COR-L47 (cell line): ENCODE measurements at places on chromosomes 7 and 10.
A peak's percentile ranks its signal among the peaks of the same experiment; 100 is the strongest.

DNA sequence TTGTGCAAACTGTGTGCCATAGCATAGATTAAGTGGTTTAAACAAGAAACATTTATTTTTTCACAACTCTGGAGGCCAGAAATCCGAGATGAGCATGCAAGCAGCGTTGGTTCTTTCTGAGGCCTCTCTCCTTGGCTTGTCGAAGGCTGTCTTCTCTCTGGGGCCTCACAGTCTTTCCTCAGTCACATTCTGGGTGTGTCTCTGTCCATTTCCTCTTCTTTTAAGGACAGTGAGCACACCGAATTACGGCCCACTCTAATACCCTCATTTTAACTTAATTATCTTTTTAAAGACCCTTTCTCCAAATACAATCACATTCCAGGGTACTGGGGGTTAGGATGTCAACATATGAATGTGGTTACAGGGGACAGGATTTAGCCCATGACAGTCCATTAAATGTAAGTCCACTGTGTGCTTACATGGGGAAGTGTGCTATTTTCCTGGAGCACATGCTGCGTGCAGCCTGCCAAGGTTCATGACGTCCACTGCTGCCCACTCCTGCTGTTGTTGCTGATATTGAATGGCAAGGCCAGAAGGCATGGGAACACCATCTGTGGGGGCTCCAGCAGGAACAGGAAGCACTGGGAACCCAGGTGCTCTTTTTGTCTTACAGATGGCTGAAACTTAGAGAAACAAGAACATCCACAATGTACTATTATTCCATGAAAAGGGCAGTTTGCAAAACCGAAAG, 365.5 kb downstream of the GALNT17 start:
- no peak for DNase-seq

DNA sequence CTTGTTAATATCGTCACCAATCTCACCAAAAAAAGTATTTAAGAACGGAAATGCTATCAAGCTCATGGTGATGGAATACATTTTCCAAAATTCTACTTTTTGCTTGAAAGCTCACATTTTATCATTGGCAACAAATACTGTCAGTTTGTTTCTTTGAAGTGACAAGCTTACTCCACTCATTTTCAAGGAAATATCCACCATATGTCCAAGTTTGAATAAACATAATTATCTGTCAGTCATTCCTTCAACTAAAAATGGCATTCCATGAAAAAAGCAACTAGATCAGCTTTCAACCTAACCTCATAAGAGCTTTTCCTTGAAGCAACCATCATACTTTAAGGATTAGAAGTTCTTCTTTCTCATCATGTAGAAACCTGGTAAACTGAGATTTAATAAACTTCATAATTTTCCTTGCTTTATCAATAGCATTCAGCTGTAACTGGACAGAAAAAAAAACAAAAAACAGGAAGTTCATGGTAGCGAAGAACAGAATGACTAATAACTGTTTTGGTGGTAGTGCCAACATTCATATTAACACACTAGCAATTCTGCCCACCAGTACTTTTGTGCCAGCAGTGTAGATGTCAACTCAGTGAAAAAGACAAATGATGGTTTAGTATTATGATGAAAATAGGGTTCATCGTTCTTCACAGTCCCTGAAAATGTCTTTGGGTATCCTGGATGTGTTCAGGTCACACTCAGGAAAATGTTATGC, 764.9 kb downstream of the GRM8 start:
- no peak for DNase-seq

DNA sequence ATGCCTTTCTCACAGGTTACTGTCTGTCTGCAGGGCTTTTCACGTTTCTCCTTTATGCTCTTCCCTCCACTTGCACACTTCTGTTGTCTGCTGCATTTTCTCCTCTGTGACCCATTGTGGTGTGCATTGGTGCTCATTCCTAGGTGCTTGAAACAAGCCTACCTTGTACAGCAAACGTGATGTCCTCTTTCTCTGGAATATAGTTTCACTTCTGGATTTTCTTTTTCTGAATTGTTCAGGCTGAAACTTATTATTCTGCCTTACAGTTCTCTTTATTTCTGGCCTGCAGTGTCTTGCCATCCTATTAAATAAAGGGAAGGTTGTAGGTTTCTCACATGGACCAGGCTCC, 128.8 kb upstream of the SAMD8 start:
- DNase-seq = no peak

- DNase-seq = no peak
These were observed 144.1 kb downstream of the TMEM178B start for GRCh38 chr7:141217938-141218337.

- no peak for DNase-seq
These were observed 51.7 kb upstream of the COBL start for GRCh38 chr7:51368334-51368733.

GRCh38 chr7:25014756-25015155, 34.8 kb upstream of the OSBPL3 start:
- DNase-seq = no peak

GRCh38 chr10:100065084-100065660, 16.5 kb downstream of the CPN1 start:
- DNase-seq = no peak

DNA sequence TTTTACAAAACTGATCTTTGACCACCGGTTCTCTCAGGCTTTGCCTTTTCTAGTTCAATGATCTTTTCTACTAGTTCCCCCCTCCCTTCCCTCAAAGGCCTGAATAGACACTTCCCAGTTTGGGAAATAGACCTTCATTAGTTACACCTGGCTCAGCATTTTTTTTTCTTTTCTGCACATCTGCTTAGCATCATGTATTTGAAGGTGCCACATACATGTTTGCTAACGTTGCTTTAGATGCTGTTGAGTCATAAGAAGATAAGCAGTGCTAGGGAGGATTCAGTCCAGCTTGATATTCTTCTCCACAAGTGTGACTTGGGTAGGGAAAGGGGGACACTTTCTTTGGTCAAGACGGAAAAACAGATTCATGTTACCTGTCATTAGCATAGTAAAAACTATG, 78.3 kb downstream of the BICC1 start:
- no peak for DNase-seq

GRCh38 chr7:85070967-85071628, 115.8 kb downstream of the SEMA3D start:
- DNase-seq = no peak

GRCh38 chr10:99612167-99612831, 7.9 kb downstream of the SLC25A28 start:
- DNase-seq = no peak

GRCh38 chr7:3300221-3300650, 816 bp upstream of the SDK1 start:
- DNase-seq = no peak

GRCh38 chr7:38478404-38478803, 152.8 kb downstream of the AMPH start:
- DNase-seq = no peak

- DNase-seq = no peak
These were observed 122.5 kb downstream of the EBF3 start for GRCh38 chr10:129841590-129841989.

GRCh38 chr7:25359471-25360059, 131.3 kb upstream of the NPVF start:
- DNase-seq = peak; percentile 89

DNA sequence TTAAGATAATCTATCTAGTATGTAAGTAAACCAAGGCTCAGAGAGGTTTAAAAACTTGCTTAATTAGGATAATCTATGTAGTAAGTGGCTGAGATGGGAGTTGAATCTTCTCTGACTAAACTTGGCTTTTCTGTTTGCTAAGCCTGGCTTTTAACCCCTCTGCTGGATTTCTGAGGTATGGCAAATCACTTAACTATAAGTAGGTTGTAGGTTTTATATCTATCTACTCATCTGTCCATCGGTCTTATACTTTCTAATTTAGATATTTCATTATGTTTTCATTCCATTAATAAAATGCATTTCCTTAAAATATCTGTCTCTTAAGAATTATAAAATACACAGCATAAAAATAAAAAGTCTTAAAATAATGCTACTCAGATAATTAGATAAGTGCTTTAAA, 59.4 kb downstream of the ST7 start:
- peak; percentile 20 for DNase-seq

- DNase-seq = no peak
These were observed 43.0 kb downstream of the TMEM209 start for GRCh38 chr7:130162196-130162595.

DNA sequence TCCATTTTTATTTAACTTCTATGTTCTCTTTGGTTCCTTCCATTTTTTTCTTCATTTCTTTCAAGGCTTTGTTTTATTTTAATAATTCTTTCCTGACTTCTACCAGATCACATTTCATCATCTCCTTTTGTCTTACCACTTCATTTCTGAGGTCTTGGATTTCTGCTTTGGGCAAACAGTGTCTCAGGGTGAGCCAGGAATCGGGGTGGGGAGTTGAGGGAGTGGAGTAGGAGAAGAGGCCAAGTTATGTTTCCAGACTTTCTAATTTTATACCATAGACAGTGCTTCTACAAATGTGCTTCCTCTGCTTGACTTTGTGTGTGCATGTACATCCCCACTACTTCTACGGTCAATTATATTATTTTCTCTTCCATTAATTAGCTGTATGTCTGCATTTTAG, 112.1 kb downstream of the PRKG1 start:
- no peak for DNase-seq

DNA sequence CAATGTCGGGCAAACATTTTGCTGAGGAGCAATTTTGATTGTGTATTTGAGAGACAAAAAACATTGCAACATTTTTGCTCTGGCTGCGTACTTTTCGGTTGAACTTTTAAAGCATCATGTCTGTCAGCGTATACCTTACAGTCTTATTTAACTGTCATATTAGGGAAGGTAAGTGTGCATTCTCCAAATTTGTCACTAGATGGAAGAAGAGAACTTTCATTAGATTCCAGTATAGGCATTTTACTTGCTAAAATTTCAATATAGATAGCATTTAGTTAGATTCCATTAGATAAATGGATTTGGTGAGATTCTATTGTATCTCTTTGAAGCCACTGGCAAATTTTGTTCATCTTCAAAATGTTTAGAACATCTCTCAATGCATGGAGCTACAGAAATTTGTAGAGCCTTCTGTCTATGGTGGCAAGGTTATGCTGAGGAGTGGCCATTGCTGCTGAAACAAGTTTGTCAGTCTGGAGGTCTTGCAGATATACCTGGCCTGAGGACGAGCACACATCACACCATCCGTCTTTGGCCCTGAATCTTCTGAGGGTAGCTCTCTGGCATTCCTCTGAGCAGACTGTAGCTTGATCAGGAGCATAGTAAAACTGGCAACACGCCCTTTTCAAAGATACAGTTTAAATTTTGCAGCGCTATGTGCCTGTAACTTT, 437.5 kb upstream of the MBL2 start:
- peak; percentile 31 for DNase-seq

- DNase-seq = no peak
These were observed 111.9 kb upstream of the EGFR start for GRCh38 chr7:54906963-54907362.

DNA sequence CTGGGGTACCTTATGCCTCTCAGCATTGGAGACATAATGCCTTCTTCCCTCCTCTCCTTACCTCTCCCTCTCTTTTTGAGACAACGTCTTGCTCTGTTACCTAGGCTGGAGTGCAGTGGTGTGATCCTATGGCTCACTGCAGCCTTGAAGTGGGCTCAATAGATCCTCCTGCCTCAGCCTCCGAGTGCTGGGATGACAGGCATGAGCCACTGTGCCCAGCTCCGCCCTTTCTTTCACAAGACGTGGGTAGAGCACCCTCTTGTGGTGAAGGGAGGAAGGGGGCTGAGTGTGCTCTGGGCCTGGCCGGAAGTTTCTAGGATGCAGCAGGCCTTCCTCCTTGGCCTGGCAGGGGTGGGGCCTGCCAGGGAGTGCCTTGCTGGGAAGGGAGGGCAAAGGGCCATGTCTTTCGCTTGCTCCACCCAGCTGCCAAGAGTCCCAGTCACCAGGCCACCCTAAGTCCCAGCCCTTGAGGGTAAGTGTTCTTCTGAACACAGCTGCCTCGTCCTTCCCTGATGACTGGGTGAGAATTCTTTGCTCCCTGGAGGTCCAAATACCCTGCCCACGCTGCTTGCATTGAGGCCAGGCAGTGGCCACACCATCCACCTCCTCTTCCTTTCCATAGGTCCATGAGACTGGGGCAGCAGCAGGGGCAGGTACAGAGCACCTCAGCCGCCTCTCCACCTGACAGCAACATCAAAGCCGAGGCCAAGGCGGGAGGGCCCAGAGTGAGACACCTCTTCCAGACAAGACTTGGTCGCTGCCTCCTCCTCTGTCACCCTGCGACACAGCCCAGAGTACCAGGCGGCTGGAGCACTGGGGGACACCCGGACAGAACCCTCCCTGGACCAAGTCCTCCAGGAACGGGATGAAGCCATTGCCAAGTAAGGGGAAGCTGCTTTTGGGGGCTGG, 3.7 kb downstream of the ABHD11 start:
- DNase-seq = peak; percentile 75

- no peak for DNase-seq
These were observed 53.4 kb downstream of the MYL10 start for GRCh38 chr7:101575721-101576120.

- no peak for DNase-seq
These were observed 23.2 kb downstream of the PILRA start for GRCh38 chr7:100396421-100396982.

DNA sequence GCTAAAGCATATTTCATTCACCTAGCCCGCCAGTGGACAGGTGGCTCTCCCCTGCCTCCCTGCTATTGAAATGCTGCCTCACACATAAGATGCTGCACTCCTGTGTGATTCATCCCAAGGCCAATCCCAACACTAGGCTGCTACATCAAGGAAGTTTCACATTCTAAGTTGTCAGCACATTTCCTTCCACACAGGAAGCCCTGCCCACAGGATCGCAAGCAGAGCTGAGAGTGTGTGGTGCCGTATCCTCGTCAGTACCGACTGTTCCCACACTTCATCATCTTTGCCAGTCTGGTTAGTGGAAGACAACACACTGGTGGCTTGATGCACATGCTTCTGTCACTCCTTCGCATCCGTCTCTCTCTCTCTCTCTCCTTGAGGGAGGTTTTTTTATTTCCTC, 194.3 kb upstream of the PPP2R2D start:
- DNase-seq = no peak

DNA sequence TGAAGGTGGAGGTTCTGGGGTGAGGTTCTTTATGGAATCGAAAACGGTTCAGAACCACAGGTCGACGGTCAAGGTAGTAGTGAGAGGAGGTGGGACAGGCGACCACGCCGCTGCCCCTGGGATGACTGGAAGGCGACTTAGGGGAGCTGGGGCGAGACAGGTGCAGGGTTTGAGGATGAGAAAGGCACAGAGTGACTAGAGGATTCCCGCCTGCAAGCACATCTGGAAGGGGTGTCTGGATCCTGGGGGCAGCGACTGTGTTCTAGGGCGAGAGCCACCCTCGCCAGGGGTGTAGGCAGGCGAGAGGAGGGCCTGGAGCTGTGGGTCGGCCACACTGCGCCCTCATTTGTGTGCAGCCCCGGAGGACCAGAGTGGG, 468 bp upstream of the IRF5 start:
- no peak for DNase-seq

- no peak for DNase-seq
These were observed 663 bp downstream of the HERPUD2 start for GRCh38 chr7:35694161-35694783.

DNA sequence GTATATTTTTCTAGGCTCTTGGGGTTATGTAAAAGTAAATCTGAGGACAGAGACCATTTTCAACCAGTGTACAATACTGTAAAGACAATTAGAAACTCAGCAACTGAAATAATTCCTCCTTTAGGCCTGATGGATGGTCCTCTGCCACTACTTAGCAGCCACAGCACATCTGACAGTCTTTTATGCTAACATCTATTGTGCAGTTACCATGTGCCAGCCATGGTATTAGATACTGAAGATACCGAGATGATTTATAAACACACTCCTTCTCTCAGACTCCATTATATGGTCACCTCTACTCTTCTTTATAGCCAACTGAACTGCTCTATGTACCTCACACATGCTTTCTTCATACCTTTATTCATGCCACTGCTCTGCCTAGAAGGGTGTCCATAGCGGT, 61.2 kb upstream of the CCNJ start:
- no peak for DNase-seq

GRCh38 chr7:149868623-149869290, 5.0 kb upstream of the ATP6V0E2 start:
- DNase-seq = no peak
